ENCODE measurements at places on chromosomes 1 and 21. TPM values are rescaled to one million over a fixed set of nuclear protein-coding genes. Genes with fewer than 3 reads are reported as not detected.
A peak's percentile ranks its signal among the peaks of the same experiment; 100 is the strongest.

GRCh38 chr1:246907472-246907871 is 24.3 kb downstream of the AHCTF1 start:
- DNase-seq = no peak
- H3K36me3 ChIP-seq = peaks cover 89% of the 10 kb centered on the region
- H3K4me1 ChIP-seq = peaks cover 5% of the 10 kb centered on the region

DNA sequence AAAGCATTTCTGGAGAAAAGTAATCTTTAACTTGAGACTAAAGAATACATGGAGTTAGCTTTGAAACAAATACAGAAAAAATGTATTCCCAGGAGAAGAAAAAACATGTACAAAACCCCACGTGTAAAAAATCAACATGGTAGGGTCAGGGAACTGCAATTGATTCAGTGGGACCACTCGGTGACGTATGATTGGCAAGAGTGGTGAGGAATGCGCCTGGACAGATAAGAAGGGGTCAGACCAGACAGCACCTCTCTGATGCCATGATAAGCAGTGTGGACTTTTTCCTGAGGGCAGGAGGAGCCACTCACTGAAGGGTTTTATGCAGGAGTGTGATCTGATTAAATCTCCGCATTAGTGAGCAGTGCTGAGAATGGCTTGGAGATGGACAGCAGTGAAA is 142.5 kb downstream of the DAB1 start:
- no peak overlapping the region for H3K27ac ChIP-seq
- peaks cover 3% of the 10 kb centered on the region for H3K27me3 ChIP-seq
- H3K4me1 ChIP-seq = no peaks in the 10 kb centered on the region
- no peaks in the 10 kb centered on the region for H3K36me3 ChIP-seq

DNA sequence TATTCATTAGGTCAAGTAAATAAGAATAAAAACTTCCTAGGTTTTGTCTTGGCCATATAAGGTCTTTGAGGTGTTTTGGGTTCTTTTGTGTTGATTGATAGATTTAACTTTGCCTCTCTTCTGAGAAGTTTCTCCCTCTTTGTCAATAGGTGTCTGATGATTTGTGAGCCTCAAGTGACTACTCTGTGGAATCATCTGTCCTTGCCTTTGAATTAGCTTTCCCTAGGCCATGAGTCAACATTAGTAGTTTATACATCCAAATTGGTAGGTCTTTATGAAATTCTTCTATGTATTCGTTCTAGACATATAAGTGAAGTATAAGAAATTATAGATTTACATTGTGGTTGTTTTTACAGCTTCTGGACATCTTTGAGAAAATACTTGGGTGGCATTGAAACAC is 864.4 kb downstream of the USP25 start:
- DNase-seq = no peak
- no peaks in the 10 kb centered on the region for H3K36me3 ChIP-seq
- no peak overlapping the region for H3K27ac ChIP-seq
- H3K4me1 ChIP-seq = no peaks in the 10 kb centered on the region
- no peak overlapping the region for H3K4me3 ChIP-seq

DNA sequence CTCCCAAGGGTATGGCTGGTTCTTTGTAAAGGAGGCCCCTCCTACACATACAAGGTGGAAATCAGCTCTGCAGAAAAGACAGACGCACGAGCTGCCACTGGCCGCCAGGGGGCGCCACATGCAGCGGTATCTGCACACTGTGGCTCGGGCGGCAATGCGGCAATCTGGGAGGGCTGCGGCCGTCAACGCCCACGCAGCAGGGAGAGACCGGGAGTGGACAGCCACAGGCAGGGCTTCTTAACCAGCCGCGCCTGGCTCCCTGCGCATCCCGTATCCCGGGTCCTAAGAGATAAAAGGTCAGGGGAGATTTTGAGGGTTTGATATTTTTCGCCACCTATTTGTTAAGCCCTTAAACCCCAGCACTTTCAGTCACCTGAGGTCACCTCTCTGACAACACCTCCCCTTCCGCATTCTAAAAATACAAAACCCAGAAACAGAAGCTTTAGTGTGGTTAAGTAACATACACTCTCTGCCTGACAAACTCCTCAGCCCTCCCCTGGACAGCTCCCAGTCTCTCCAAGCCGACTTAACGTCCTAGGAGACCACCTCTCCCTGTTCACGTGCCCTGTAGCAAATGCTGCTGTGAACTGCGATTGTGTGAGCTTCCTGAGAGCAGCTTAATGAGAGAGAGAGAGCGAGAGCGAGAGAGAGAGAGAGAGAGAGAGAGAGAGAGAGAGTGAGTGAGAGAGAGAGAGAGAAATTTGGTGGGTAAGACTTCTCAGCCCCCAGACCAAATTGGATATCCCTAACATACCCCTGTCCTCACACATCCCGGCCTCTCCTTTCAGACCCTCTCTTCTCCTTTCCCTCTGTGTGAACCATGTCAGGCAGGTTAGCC is 13.5 kb upstream of the KCNA2 start:
- H3K27ac ChIP-seq = no peak overlapping the region
- H3K27me3 ChIP-seq = no peaks in the 10 kb centered on the region
- peak; percentile 88 for DNase-seq
- no peak overlapping the region for H3K4me3 ChIP-seq

GRCh38 chr1:145806844-145807243 is 17.1 kb downstream of the RNF115 start:
- no peaks in the 10 kb centered on the region for H3K27me3 ChIP-seq
- no peaks in the 10 kb centered on the region for H3K36me3 ChIP-seq
- peaks cover 66% of the 10 kb centered on the region for H3K4me1 ChIP-seq
- no peak for DNase-seq
- no peak overlapping the region for H3K4me3 ChIP-seq

DNA sequence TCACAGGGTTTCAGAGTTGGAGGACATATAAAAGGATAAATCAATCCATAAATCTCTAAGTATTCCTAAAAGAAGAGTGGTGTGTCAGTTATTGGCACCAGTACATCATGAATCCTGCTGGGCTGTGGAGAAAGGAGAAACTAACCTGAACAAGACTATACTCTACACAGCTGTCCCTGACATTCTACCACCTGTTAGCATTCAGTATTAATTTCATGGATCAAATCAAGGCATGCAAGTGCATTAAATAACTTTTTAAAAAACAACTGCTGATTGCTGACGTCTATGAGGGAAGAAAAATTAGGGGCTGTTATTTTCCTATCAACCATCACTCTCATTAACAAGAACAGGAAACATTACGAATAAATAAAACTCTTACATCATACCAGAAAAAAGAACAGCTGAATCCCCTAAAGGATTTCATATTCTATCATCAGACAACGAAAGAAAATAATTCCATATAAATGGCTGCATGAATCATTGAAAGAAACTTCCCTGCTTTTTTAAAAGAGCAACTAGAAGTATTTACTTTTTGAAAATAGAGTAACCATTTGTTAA is 121.7 kb downstream of the ATF6 start:
- no peaks in the 10 kb centered on the region for H3K27me3 ChIP-seq
- H3K4me3 ChIP-seq = no peak overlapping the region
- peaks cover 27% of the 10 kb centered on the region for H3K4me1 ChIP-seq

GRCh38 chr1:37305108-37305507 is 169.3 kb upstream of the ZC3H12A start:
- H3K27ac ChIP-seq = no peak overlapping the region
- no peak overlapping the region for H3K4me3 ChIP-seq
- peaks cover 2% of the 10 kb centered on the region for H3K27me3 ChIP-seq
- no peaks in the 10 kb centered on the region for H3K36me3 ChIP-seq
- H3K4me1 ChIP-seq = no peaks in the 10 kb centered on the region

GRCh38 chr1:69985901-69986439 is 219.4 kb downstream of the LRRC40 start:
- H3K36me3 ChIP-seq = no peaks in the 10 kb centered on the region
- DNase-seq = no peak
- no peak overlapping the region for H3K4me3 ChIP-seq
- no peak overlapping the region for H3K27ac ChIP-seq
- no peaks in the 10 kb centered on the region for H3K27me3 ChIP-seq

DNA sequence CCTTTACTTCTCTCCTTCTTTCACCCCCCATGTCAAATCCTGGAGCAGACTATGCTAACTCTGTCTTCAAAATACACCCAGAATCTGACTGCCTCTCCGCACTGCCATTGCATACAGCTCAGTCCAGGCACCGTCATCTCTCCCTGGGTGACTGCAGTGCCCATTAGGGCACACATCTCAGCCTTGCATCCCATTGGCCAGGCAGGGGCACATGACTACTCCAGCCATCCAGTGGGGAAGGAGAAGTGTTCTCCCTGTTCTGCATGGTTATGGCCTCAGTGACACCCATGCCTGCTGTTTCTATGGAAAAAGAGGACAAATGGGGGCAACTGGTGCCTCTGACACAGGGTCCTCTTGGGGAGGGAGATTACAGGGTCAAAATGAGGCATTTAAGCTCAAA is 270.5 kb downstream of the MATN1 start:
- H3K36me3 ChIP-seq = no peaks in the 10 kb centered on the region
- H3K27ac ChIP-seq = no peak overlapping the region
- DNase-seq = no peak
- H3K27me3 ChIP-seq = no peaks in the 10 kb centered on the region
- H3K4me3 ChIP-seq = no peak overlapping the region

- DNase-seq = no peak
- no peaks in the 10 kb centered on the region for H3K4me1 ChIP-seq
- H3K27me3 ChIP-seq = no peaks in the 10 kb centered on the region
- no peaks in the 10 kb centered on the region for H3K36me3 ChIP-seq
Observed at GRCh38 chr1:2061065-2061778, 11.0 kb downstream of the PRKCZ start.

DNA sequence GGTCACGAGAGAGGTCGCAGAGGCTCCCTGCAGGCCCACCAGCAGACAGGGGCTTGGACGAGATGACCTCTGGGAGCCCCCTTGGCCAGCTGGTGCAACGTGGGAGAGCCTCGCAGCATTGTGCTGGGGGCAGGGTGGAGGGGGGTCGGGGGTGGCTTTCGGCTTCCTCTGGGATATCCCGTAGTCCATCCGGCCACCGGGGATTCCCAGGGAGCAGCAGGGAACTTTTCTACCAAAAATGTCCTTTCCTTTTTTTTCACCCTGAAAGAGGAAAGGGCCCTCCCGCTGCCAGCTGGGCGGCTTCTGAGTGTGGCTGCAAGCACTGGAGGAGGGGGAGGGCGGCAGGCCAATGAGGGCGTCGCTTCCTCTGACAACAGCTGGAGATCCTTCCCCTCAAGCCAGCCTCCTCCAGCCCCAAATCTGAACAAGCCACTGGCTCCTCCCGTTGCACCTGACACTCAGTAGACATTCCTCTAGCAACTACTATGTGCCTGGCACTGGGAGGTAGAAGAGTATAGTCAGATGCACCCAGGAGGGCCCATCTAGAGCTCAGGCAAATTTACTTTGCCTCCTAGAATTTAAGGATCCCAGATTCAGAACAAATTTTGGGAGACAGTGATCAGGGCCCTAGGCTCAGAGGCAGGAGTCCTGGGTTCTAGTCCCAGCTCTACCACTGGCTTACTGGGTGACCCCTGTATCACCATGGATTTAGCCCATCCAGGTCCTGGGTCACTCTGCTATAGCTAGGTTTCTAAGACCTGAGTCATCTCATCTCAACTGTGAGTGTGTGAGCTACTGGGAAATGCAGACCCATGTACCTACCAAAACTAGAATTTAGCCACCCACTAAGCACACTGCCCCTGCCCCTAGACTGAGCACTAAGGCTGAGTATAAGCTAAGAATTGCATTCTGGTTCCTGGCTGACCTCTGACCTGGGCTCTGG is 2.7 kb downstream of the MOB3C start:
- peaks cover 26% of the 10 kb centered on the region for H3K36me3 ChIP-seq
- no peaks in the 10 kb centered on the region for H3K27me3 ChIP-seq

- no peaks in the 10 kb centered on the region for H3K4me1 ChIP-seq
- H3K27me3 ChIP-seq = no peaks in the 10 kb centered on the region
- H3K27ac ChIP-seq = no peak overlapping the region
- H3K4me3 ChIP-seq = no peak overlapping the region
Observed at GRCh38 chr1:162639718-162640117, 7.5 kb downstream of the DDR2 start.

DNA sequence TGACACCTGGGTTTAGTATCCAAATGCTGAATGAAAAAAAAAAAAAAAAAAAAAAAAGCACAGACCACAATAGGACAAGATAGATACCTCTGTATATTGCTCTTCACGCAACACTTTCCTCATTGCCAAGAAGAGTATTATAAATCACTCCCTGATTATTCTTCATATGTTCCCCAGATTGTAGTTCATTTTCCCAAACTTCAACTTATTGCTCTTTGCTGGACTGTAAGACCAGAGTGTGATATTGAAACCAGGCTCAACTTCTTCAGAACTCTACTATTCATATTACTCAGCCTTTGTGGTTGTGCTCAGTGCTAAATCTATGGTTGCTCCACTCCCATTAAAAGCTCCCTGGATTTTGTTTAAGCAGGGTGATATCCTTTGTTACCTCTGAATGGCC is 180.4 kb downstream of the NTMT2 start:
- no peak for DNase-seq
- no peak overlapping the region for H3K27ac ChIP-seq
- no peak overlapping the region for H3K4me3 ChIP-seq
- H3K36me3 ChIP-seq = no peaks in the 10 kb centered on the region

DNA sequence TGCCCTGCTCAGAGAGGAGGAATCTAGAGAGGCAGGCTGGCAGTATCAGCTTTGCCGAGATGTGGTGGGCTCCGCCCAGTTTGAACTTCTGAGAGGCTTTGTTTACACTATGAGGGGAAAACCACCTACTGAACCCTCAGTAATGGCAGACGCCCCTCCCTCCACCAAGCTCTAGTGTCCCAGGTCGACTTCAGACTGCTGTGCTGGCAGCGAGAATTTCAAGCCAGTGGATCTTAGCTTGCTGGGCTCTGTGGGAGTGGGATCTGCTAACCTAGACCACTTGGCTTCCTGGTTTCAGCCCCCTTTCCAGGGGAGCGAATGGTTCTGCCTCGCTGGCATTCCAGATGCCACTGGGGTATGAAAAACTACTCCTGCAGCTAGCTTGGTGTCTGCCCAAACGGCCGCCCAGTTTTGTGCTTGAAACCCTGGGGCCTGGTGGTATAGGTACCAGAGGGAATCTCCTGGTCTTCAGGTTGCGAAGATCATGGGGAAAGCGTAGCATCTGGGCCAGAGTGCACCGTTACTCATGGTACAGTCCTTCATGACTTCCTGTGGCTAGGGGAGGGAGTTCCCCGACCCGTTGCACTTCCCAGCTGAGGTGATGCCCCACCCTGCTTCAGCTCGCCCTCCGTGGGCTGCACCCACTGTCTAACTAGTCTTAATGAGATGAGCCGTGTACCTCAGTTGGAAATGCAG is 43.6 kb downstream of the C21orf91 start:
- no peaks in the 10 kb centered on the region for H3K27me3 ChIP-seq
- no peaks in the 10 kb centered on the region for H3K36me3 ChIP-seq
- DNase-seq = no peak
- no peaks in the 10 kb centered on the region for H3K4me1 ChIP-seq

- no peak for DNase-seq
- no peak overlapping the region for H3K4me3 ChIP-seq
- H3K36me3 ChIP-seq = no peaks in the 10 kb centered on the region
- H3K27me3 ChIP-seq = no peaks in the 10 kb centered on the region
Observed at GRCh38 chr1:92329347-92330129, 30.7 kb downstream of the RPAP2 start.

GRCh38 chr1:173122958-173123852 is 72.5 kb upstream of the TNFSF18 start:
- peak; percentile 63 for DNase-seq
- no peaks in the 10 kb centered on the region for H3K36me3 ChIP-seq
- peak overlapping the region; percentile 62 for H3K27ac ChIP-seq
- no peaks in the 10 kb centered on the region for H3K27me3 ChIP-seq
- peaks cover 11% of the 10 kb centered on the region for H3K4me1 ChIP-seq

JAM2 gene
- polyA plus RNA-seq = 4.3 TPM

PRDX6 gene
- 369 TPM for polyA plus RNA-seq

FCGR1A gene
- polyA plus RNA-seq = 1.6 TPM

PPIAL4G gene
- not detected for polyA plus RNA-seq
